Activated naive CD4-positive, alpha-beta T cell treated with Interleukin-2 at 50 U/mL for 16 hours (primary cell): ENCODE measurements at places on chromosomes 4 and X.
A peak's percentile ranks its signal among the peaks of the same experiment; 100 is the strongest.

GRCh38 chrX:112818114-112819007 lies 22.3 kb downstream of the AMOT start:
- DNase-seq: no peak

DNA sequence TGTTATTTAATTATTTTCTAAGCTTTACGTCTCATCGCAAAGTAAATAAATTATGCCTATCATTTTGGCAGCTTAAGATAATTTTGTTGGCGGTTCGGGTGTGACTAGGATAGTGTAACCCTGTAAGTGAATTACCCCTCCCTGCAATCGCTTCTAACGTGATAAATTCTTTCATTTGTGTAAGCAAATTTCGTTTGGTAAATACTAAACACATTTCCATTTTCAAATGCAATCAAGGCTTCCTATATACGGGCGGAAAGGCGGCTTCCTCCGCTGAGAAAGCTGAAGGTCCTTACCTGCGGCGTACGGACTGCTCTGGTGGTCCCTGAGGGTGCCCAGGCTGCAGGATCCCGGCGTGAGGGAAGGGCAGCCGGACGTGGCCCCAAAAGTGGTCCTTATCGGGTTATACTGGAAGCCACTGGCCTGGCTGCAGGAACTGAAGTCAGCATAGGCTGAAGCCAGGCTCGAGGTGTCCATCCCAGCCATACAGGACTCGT lies 403 bp downstream of the PHOX2B start:
- no peak for DNase-seq

DNA sequence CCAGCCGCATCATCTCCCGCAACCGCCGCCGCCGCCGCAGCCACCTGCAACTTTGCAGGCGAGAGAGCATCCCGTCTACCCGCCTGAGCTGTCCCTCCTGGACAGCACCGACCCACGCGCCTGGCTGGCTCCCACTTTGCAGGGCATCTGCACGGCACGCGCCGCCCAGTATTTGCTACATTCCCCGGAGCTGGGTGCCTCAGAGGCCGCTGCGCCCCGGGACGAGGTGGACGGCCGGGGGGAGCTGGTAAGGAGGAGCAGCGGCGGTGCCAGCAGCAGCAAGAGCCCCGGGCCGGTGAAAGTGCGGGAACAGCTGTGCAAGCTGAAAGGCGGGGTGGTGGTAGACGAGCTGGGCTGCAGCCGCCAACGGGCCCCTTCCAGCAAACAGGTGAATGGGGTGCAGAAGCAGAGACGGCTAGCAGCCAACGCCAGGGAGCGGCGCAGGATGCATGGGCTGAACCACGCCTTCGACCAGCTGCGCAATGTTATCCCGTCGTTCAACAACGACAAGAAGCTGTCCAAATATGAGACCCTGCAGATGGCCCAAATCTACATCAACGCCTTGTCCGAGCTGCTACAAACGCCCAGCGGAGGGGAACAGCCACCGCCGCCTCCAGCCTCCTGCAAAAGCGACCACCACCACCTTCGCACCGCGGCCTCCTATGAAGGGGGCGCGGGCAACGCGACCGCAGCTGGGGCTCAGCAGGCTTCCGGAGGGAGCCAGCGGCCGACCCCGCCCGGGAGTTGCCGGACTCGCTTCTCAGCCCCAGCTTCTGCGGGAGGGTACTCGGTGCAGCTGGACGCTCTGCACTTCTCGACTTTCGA lies 654 bp downstream of the ATOH1 start:
- no peak for DNase-seq

DNA sequence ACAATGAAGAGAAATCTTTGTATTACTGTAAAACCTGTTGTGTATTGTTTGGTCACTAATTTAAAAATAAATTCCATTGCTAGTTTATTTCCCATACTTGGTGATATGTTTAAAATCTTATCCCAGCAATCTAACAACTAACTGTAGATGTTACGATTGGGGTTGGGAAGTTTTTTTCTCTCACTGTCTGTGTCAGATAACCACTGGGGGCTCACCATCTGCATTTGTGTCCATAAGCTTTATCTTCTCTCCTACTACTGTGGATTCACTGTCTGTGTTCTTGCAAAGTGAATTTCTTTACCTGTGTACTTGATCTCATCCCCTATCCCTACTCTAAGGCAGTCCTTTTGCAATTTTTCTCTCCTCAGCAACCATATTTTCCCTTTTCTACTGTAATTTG lies 81.3 kb downstream of the STIM2 start:
- DNase-seq: no peak

DNA sequence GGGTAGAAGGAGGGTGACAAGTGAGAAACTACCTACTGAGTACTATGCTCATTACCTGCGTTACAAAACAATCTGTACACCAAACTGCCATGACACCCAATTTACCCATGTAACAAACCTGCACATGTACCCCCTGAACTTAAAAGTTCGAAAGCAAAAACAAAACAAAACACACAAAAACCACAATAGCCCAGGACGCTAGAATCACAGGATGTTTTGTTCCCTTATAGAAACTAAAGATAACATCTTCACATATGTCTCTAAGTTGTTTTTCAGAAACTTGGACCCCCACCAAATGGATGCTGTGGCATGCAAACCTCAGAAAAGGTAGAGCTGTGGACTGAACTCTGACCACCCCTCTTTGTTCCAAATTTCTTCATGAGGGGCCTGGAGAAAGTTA lies 25.2 kb upstream of the PNMA5 start:
- no peak for DNase-seq

DNA sequence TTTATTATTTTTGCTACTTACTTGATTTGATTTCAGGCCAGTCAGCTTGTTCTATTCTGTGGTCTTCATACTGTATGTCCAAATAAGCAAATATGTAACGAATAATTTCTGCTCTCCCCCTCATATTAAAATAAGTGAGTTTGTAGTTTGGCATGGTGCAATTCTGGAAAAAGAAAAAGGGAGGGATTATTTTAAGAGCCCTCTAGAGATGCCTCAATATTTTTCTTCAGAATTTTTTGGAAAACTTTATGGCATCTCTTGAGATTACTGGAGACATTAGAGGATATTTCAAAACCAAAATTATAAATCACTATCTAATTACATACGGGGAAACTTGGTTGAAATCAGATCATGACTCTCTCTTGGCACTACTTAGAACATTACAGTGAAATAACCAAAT lies 8.2 kb downstream of the HPGDS start:
- no peak for DNase-seq

GRCh38 chr4:173449380-173449717 lies 50.4 kb upstream of the SCRG1 start:
- DNase-seq: no peak

- no peak for DNase-seq
Measured at GRCh38 chr4:130233377-130234047, 1137.6 kb downstream of the C4orf33 start.

GRCh38 chr4:182085051-182085480 lies 158.1 kb upstream of the TENM3 start:
- no peak for DNase-seq

GRCh38 chr4:174056959-174057358 lies 226.5 kb downstream of the FBXO8 start:
- DNase-seq: no peak

DNA sequence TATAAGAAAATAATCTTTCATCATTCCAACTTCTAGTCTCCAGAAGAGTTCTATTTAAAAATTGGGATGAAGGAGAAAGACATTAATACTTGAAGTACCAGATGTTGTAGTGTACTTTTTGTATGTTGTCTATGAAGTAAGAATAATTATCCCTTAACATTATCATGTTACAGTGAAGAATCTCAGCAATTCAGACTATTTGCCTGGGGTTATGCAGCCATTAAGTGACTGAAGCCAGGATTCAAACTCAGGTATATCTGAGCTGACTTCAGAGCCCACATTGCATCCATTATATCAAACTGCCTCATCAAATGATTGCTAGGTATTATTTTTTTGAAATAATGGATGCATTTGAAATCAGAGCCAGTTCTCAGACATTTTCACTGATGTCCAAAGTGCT lies 76.1 kb upstream of the FHDC1 start:
- DNase-seq: no peak

DNA sequence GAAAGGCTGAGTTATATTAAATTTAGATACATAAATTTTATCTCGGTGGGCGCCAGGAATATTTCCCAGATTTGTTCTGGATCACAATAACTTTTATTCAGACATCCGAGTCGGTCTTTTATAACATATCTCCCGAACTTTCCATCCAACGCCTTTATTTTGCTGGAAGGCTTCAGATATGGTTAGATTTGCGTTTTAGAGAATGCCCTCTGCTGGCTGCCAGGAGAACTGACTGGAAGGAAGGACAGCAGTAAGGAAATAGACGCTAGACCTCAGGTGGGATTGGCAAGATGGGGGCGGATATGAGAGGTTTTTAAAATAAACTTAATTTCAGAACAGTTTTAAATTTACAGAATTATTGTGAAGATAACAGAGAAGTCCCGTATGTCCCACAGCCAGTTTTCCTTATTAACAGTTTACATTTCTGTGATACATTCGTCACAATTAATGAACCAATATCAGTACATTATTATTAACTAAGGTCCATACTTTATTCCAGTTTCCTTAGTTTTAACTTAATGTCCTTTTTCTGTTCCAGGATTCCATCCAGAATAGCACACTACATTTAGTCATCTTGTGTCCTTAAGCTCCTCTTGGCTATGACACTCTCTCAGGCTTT lies 4.6 kb upstream of the KANTR start:
- peak; percentile 37 for DNase-seq

DNA sequence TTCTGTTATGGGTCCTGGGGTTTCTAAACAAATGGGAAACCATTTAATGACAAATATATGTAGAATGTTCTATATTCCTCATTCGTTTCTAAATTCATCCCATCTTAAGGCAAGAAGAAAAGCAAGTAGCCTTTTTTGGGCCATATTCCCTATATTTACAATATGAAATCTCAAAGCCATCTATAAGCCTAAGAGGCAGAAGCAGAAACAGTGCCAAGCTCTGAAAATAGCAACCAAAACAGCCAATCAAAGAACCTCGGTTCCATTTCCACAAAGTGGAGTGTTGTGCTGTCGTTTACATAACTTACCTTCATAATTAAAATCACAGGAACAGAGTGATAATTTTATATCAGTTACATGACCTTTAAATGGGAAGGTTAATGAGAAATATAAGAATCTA lies 330.6 kb upstream of the GATB start:
- no peak for DNase-seq

- no peak for DNase-seq
Measured at GRCh38 chrX:68940601-68941000, 111.8 kb downstream of the EFNB1 start.

DNA sequence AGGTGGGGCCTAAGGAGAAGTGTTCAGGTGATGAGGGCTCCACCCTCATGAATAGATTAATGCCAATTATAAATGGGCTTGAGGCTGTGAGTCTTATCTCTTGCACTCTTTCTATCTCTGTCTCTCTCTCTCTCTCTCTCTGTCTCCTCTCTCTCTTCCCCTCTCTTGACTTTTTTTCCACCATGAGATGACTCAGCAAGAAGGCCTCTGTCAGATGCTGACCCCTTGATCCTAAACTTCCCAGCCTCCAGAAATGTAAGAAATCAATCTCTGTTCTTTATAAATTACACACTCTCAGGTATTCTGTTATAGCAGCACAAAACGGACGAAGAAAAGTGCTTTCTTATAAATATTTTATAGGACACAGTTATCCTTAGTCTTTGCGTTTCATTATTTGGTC lies 184.9 kb upstream of the PCDH7 start:
- DNase-seq: no peak

GRCh38 chrX:16112428-16112827 lies 10.9 kb upstream of the GRPR start:
- no peak for DNase-seq

DNA sequence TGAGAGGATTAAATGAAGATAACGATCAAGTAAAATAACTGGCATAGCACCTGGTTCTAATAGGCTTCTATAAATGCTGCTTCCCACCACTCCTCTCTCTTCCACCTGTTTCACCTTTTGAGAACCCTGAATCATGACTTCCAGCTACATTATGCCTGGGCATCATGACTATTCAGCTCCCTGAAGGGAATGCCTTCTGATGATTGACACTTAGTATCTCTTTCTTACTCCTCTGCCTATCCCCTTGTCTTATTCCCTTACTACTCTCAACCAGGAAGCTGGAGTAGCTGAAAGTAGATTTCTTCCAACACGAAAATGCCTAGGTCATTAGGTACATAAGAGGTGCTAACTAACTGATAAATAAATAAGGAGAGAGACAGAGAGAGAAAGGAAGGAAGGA lies 24.7 kb upstream of the CXCL8 start:
- no peak for DNase-seq

DNA sequence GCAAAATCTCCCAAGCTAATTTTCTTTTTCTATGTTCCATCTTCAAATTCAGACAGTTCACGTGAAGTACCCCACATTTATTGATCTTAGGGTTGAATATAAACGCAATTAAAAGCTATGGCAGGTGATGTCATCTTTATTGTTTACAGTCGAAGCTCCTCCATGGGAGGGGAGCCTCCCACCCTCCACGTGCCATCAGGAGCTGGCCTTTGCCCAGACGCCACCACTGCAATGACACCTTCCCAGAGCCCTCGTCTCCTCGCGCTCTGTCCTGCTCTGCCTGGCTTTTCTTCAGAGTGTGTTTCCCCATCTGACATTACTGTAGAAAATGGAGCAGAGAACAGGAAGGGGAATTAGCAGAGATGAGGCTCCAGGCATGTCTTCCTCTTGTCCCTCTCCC lies 18.8 kb upstream of the CYP4V2 start:
- no peak for DNase-seq

GRCh38 chr4:69775321-69775867 lies 15.0 kb upstream of the SULT1B1 start:
- DNase-seq: no peak

DNA sequence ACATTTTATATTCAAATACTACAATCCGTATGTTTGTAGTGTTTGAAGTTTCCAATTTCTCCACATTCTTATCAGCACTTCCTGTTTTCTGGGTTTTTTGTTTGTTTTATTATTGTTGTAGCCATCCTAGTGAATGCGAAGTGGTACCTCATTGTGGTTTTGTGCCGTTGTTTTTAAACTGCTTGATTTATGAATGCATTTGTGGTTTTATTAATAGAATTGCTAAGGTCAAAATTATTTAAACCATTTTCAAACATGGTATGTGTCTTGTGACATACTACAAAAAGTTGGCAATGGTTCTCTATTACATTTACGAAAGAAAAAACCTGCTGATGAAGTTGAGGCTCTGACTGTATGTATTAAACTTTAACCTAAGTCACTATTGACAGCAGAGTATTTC lies 780.0 kb upstream of the MAGEB2 start:
- no peak for DNase-seq

DNA sequence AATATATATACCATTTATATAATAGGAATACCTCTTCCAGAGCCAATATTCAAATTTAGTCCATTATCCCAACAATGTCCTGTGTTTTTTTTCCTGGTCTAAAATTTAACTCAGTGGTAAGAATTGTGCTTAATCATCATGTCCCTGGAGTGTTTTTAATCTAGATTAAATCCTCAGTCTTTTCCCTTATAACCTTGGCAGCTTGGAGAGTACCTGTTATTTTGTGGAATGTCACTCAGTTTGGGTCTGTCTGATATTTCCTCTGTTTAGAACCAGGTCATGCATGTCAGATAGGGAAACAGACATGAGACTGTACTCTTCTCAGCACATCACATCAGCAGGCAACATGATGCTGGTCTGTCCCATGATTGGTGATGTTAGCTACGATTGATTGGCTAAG lies 96.6 kb downstream of the HPGD start:
- no peak for DNase-seq

GRCh38 chrX:17081511-17081910 lies 135.1 kb downstream of the REPS2 start:
- no peak for DNase-seq
